Spleen (tissue), 13 donors: ENCODE measurements at places on chromosomes 1 and 21.
A peak's percentile ranks its signal among the peaks of the same experiment; 100 is the strongest.

DNA sequence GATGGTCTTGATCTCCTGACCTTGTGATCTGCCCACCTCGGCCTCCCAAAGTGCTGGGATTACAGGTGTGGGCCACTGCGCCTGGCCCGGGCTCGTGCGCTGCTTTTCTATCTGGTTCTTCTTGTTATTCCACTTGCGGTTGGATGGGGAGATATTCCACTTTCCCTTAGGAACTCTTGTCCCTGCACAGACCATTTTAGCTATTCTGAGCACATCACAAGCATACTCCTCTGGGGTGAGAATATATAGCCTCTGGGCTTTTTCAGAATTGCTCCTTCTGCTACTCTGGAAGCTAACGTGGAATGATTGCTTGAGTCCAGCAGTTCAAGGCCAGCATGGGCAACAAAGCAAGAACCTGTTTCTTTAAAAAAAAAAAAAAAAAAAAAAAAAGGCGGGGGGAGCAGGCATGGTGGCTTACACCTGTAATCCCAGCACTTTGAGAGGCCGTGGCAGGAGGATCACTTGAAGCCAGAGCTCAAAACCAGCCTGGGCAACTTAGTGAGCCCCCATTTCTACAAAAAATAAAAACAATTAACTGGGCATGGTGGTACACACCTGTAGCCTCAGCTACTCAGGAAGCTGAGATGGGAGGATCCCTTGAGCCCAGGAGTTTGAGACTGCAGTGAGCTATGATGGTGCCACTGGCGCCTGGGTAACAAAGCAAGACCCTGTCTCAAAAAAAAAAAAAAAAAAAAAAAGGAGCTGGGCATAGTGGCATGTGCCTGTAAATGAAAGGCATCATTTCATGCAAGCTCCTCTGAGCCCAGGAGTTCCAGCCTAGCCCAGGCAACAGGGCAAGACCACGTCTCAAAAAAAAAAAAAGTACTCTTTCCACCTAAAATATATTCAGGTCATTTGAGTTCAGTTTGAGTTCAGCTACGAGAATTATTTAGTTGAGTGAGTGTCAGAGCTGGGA lies 11.8 kb upstream of the PGD start:
- DNase-seq = no peak

GRCh38 chr1:230517786-230518185 lies 91.7 kb upstream of the PGBD5 start:
- no peak for DNase-seq

DNA sequence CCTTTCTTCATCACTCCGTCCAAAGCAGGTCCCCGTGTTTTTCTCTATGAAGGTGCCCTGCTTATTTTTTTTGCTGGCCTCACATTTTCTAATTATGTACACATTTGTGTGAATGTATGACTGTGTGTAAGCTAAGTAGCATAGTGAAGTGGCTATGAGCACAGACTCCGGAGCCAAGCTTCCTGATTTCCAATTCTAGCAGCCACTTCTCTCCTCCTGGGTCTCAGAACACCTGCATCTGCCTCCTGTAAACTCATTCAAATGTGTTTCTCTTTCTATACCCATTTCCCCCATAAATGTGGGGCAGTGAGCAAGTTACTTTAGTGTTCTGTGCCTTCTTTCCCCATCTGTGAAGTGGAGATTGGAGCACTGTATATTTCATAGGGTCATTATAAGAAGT lies 2.1 kb downstream of the SLAMF6 start:
- DNase-seq = no peak

DNA sequence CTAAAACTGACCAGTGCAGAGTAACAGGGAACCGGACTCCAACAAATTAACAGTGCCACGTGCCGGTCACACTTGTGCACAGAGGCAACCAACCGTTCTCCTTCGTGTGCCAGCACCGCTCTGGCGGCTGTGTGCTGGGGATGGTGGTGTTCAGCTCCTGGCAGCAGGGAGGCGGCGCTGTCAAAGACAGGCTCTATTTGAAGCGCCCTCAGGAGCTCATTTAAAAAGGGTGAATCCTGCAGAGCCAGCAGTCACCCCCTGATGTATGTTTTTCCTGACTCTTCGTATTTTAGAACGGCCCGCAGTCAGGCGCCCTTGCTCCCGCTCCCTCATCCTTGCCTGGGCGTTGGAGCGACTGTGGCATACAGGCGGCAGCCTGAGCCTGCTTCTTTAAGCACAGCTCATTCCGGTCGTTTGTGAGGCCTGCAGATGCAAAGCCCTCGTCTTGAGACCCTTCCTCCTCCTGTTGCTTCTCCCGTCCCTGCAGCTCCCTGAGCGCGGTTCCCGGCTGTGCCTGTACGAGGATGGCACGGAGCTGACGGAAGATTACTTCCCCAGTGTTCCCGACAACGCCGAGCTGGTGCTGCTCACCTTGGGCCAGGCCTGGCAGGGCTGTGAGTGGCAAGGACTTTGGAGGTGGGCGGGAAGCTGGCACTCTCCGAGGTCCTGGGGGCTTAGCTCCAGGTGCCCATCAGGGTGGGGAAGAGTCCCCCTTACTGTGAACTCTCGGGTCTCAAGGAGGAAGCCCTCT lies 1.1 kb downstream of the DFFB start:
- DNase-seq = peak; percentile 82

GRCh38 chr1:201184307-201185122 lies 6.1 kb upstream of the IGFN1 start:
- DNase-seq = no peak
